ENCODE measurements at places on chromosomes 3 and 15.
A peak's percentile ranks its signal among the peaks of the same experiment; 100 is the strongest.

GRCh38 chr3:131619821-131620220 lies 117.0 kb upstream of the MRPL3 start:
- no peak for DNase-seq

DNA sequence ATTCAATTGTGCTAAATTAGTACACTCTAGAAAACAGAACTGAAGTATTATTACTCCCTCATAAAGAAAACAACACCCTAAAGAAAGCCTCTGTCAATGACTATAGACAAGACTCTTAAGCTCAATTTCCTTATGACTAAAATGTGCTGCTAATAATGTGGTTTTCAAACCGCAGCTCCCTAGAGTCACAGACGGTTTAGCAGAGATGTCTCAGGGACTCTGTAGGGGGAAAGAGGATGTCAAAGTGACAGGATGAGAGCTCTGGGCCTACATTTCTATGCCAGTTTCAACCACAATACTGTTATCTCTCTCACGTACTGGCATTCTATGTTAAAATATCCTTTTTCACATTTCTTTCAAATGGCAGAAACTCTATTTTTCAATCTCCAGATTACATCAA lies 37.6 kb upstream of the WDR49 start:
- peak; percentile 46 for DNase-seq

- DNase-seq = no peak
Observed at GRCh38 chr3:157865352-157866000, 240.7 kb downstream of the SHOX2 start.

DNA sequence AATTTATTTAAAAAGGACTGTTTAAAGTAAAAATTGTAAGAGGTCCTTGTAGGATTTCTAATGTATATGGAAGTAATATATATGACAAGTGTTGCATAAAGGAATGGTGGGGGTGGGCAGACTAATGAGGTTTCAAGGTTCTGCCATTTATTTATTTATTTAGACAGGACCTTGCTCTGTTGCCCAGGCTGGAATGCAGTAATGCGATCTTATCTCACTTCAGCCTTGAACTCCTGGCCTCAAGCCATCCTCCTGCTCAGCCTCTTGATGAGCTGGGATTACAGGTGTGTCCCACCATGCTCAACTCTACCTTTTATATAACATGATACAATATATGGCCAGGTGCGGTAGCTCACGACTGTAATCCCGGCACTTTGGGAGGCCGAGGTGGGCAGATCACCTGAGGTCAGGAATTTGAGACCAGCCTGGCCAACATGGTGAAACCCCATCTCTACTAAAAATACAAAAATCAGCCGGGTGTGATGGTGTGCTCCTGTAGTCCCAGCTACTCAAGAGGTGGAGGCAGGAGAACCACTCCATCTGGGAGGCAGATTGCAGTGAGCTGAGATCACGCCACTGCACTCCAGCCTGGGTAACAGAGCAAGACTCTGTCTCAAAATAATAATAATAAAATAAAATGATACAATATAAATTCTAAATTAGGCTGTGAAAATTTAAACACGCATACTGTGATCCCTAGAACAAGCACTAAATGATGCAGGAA lies 33.8 kb upstream of the IGF2BP2 start:
- no peak for DNase-seq

All from fibroblast of skin of right quadriceps (primary cell).